ENCODE measurements at places on chromosomes 1 and 21. TPM values are rescaled to one million over a fixed set of nuclear protein-coding genes. Genes with fewer than 3 reads are reported as not detected.

Gene HSPA6
- 4.3 TPM for total RNA-seq

GRCh38 chr1:33791251-33791650 is 72.6 kb upstream of the HMGB4 start:
- DNase-seq = no peak

Gene C4BPA
- not detected for total RNA-seq

DNA sequence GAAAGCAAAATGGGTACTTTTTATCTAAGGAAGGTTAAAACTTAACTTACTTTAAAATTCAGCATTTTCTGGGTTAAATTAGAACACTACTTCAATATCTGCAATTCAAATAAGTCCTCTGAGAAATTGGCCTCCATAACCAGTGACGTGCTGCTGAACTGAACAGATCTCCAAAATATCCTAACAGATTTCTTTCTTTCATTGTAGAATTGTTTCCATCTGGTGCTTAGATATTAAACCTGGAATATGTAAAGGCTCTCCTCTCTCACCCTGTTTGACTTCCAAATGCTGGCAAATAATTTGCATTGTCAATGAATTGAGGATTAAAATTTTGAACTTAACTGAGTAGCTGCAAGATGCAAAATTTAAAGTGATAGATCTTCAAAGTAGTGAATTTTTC is 316.9 kb upstream of the CXADR start:
- DNase-seq = no peak

DNA sequence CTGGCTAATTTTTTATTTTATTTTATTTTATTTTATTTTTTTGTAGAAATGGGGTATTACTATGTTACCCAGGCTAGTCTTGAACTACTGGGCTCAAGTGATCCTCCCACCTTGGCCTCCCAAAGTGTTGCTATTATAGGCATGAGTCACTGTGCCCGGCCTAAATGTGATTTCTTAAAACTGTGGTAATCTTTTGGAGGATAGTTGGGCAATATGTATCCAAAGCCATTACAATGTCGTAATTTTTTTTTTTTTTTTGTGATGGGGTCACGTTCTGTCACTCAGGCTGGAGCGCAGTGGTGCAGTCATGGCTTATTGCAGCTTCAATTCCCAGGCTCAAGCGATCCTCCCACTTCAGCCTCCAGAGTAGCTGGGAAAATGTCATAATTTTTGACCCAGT is 14.2 kb downstream of the ETV3L start:
- no peak for DNase-seq

- no peak for DNase-seq
Measured at GRCh38 chr1:15847893-15848142, 311 bp downstream of the SPEN start.

- no peak for DNase-seq
Measured at GRCh38 chr1:26263212-26263611, 16.7 kb upstream of the SH3BGRL3 start.

- peak; percentile 50 for DNase-seq
Measured at GRCh38 chr21:35390013-35390776, 341.1 kb upstream of the RUNX1 start.

DNA sequence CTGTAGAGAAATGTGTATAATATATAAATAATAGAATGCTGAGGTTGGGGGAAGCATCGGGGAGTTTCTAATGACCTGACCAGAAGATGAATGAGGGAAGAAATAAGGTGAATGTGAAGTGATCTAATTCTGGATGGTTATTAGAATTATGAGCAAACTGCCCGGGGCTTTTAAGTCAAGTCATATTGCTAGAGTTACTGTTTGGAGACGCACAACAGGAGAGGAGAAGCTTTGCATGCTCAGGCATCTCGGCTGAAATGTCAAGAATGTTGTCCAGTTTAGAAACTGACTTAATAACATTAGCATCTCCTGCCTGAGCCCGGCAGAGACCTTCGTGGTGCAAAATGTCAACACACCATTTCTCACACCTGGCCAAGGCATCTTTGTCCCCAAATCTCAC is 119.1 kb downstream of the RRAGC start:
- no peak for DNase-seq

DNA sequence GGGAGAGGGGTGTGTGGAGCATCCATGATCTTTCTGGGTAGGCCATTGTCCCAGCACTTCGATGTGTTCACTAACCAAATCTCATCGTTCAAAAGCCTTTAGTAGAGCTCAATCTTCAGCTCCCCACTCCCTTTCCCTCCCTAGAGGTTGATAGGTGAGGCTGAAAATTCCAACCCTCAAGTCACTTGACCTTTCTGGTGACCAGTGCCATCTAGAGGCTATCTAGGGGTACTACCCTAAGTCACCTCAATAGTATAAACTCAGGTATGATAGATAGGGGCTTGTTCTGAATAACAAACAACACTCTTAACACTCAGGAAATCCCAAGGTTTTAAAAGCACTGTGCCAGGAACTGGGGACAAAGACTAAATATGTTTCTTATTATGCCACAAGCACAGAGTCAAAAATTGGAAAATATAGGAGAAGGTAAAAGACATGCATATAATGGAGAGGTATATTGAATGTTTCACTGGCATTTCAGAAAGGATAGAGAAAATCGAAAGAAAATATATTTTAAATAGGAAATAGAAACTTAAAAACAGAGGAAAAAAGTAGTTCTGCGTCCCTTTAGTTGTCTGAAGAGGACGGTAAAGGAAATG is 42.9 kb upstream of the CD53 start:
- peak; percentile 63 for DNase-seq

DNA sequence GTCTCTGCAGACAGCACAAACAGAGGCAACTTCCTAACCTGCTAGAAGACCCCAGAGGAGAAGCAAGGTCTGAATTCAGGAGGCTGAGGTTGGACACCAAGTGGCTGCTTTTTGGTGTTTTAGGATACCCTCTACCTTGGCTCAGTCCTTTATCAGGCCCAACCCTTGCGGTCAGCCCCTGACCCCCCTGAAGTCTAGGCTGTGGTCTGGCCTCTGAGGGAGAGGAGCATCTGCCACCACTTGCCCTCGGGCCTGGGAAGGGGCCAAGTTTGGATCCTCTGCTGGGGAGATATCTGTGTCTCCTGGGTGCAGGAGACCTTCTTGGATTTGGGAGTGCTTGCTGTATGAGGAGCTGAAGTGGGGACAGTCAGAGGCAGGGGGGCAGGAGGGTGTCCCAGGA is 21.0 kb downstream of the EDN2 start:
- DNase-seq = no peak

Gene LCE1D
- not detected for total RNA-seq

Gene SLC9C2
- not detected for total RNA-seq

Gene FBXO2
- total RNA-seq = 15.3 TPM

GRCh38 chr1:24385160-24385940 is 28.2 kb downstream of the STPG1 start:
- DNase-seq = peak; percentile 45

Gene SLC30A2
- total RNA-seq = 0.07 TPM

DNA sequence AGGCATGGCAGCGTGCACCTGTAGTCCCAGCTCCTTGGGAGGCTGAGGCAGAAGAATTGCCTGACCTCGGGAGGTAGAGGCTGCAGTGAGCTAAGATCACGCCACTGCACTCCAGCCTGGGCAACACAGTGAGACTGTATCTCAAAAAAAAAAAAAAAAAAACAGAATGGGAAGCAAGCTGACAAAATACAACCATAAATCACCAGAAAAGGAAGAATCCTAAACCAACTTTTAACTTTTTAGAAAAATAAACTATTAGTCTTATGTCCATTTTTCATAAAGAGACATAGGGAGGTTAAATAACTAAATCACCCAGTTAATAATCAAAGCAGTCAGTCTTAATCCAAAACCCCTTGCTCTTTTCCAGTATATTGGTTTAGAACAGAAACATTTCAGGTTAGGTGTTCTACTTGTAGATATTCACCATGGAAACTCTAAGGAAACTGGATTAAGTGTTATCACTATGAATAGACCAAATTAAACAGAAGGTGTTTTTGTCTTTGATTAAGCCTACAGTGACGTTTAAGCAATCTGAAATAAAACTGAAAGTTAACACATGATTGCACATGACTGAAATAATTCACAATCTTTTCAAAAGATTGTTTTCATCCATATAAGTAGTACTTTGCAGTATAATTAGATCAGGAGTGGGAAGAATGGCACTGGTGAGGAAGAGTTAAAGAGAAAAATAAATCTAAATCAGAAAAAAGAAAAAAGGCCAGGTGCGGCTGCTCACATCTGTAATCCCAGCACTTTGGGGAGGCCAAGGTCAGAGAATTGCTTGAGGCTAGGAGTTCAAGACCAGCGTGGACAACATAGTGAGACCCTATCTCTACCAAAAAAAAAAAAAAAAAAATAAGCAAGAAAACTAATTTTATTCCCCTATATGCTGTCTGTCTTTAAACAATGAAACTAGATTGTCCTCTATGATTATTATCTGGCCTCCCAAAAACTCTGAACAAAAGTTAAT is 9.6 kb downstream of the CDC42BPA start:
- no peak for DNase-seq

Gene G0S2
- 723 TPM for total RNA-seq

Gene COL9A2
- total RNA-seq = 7.0 TPM

- no peak for DNase-seq
Measured at GRCh38 chr1:73930293-73930692, 267.7 kb downstream of the LRRIQ3 start.
